Left ventricle myocardium inferior (tissue), 1 donor: ENCODE measurements at places on chromosomes 11 and 22. TPM values are rescaled to one million over a fixed set of nuclear protein-coding genes. Genes with fewer than 3 reads are reported as not detected.

Gene SBF1
- total RNA-seq = 55.8 TPM

Gene FOLR1
- total RNA-seq = 0.49 TPM

Gene CDC42BPG
- 1.1 TPM for total RNA-seq

Gene CST6
- not detected for total RNA-seq

Gene WT1
- 2.0 TPM for total RNA-seq

Gene MRGPRX3
- total RNA-seq = not detected

GRCh38 chr11:123073343-123074057 is 11.6 kb upstream of the HSPA8 start:
- DNase-seq = no peak

- no peak for DNase-seq
Observed at GRCh38 chr11:8533332-8533731, 60.7 kb downstream of the STK33 start.

DNA sequence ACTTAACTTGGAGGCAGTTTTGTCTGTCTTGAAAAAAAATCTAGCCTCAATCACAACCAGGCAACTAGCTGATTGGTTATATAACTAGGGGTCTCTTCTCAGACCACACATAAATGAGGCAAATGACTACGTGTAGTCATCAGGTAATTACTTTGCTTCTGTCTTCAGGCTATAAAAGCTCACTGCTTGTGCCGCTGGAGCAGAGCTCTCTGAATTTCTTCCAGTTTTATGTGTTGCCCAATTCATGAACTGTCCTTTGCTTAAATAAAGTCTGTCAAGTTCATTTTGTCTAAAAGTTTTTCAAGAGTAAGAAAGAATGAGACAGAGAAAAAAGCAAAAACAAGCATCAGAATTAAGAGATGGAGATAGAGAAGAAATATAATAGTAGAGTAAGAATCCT is 93.4 kb downstream of the MUC15 start:
- DNase-seq = no peak

GRCh38 chr11:68199295-68199987 is 13.7 kb downstream of the KMT5B start:
- no peak for DNase-seq

DNA sequence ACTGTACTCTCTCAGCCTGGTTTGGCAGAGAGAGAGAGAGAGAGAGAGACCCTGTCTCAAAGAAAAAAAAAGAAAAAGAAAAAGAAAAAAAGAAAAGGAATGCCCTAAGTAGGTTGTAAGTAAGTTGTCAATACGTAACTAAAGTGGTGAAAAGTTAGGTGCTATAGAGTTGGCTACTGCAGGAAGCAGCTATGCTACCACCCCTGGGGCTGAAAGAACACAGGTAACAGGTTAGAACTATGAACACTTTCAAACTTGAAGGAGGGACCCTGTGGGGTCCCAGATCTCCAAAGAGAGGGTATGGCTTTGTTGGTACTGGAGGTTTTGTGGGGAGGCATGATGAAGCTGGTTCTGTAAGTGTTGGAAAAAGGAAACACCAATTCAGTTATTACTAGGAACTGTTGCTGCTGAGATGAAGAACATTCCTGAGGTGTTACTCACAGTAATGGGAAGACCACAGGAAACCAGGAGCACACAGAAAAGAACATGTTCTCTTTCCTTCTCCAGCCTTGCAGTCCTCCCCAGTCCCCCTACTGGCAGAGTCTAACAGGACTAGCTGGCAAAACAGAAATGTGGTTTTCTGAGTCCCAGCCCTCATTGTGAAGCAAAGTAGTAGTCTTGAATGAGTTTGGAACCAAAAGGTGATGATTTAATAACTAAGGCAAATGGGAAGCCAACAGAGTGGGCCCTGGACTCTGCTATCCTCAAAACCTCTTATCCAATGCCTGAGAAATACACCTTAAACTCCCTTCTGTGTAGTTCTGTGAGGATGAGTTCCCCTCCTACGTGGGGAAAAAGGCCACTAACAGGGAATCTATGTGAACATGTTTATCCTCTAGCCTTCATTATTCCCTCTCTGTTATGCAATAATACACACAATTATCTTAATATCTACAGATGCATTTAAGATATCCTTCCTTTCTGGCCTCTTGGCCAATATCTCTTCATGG is 427.0 kb upstream of the DDI1 start:
- DNase-seq = no peak

DNA sequence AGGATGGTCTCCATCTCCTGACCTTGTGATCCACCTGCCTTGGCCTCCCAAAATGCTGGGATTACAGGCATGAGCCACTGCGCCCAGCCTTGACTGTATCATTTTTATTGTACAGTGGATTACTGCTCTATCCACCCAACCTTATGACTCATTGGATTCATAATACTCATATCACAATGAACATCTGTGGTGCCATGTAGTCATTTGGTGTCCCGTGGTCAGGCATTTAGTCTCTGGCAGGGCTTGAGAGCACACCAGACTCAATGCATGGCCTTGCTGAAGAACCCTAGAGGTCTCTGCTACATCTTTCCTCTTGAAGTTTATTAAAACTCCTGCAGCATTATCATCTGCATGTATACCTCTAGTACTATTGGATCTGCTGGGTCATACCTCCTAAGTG is 98.0 kb upstream of the LDLRAD3 start:
- DNase-seq = no peak

GRCh38 chr11:12469451-12469850 is 92.1 kb downstream of the PARVA start:
- DNase-seq = no peak

- DNase-seq = no peak
Observed at GRCh38 chr22:29580200-29580810, 608 bp downstream of the NIPSNAP1 start.

DNA sequence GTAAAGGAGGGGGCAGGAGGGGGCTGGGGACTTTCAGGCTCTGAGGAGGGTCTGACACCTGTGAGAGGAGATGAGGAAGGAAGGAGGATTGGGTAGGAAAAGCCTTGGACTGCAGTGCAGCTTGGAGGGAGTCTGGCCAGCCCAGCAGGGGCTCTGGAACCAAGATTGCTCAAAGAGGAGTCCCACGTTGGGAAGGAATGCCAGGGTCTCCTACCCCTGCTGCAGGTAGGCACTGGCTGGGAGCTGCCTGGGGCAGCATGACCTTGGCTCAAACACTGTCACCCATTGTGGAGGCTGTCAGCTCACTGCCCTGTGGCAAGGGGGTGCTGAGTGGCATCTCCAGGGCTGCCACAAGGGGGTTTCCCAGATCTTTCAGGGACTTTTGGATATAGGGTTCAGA is 94.5 kb downstream of the RPS6KA4 start:
- no peak for DNase-seq

DNA sequence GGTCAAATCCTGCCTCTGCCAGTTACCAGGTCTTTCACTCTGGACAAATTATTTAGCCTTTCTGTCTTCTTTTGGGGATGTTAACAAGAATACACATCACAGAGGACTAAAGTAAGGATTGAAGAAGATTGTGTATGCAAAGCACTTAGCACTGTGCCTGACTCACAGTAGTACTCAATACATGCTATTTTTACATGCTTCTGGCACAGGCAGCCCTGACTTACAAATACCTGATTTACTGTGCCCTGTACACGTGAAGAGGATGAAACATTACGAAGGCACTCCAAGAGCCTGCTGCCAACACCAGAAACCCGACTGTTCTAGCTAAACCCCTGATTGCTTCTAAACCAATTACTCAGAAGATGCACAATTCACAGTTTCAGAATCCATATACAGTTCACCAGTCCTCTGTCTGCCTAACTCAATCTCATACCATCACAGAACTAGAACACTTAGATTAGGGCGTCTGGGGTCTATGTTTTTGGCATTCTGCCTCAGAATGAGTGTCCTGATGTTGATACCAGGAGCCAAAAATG is 300.9 kb upstream of the DDI1 start:
- no peak for DNase-seq

DNA sequence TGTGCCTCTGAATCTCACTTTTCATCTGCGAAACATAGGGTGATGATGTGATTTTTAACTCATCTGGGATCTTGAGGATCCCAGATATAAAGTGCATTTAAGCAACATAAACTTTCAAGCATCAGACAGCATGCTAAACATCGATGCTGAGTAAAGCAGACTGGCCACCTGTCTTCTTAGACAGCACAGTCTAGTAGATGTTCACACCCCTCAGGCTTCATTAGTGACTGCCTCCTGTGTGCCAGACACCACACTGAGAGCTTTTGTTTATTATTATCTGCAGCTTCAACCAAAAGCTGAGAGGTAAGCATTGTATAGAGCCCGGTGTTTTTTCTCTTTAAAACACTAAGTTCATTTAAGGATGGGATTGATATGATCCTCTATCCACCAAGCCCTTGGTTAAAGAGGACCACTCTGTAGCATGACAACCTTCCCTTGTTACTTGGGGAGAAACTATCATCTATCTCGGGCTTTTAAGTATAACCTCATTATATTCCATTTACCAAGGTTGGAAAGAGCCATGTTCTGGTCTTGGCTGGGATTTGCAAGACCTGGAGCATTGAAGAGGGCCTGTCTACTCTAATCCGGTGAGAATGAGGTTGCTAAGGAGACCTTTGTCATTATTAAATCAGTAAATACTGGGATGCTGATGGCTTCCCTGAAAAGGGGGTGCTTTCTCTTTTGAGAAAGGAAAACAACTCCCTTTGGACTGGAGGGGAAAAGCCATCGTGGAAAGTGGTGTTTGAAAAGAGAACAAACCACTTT is 114.2 kb upstream of the SEZ6L start:
- no peak for DNase-seq

DNA sequence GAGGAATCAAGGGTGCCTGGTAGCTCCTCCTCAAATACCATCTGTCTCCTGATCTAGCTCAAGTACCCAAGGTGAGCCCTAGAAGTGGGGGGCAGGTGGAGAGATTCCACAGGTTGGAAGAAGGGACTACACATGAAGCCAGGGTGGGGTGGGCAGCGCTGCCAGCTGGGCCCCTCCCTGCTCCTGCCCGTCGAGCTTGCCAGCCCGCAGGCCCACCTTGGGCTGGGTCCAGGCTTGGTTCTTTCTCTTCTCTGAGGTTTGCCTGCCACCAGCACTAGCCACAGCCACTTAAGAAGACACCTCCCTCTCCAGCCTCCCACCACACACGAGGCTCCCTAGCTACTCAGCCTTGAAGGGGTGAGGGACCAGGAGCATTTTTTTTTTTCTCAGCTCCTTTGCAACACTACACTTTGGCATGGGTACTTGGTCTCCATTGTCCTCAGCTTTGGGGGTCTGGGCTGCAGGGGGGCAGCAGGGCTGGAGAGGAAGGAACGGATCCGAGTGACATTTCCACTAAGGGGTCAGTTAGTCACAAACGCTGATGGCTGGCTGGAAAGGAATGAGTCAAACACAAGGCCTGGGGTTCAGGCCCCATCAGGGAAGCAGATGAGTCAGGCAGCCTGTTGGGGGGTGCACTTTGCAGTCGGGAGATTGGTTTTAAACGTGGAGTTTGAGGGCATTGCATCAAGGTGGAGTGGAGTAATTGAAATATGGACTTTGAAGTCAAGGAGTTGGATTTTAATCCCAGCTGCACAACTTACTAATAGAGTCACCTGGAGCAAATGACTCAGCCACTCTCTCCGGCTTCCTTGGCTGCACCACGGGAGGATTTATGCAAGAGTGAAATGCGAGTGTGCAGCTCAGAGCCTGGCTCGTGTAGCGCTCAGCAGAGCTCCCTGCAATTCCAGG is 7.4 kb upstream of the NPTXR start:
- no peak for DNase-seq

- DNase-seq = no peak
Observed at GRCh38 chr11:67604815-67605214, 1.9 kb upstream of the NDUFV1 start.

- DNase-seq = no peak
Observed at GRCh38 chr11:3849297-3849874, 6.1 kb upstream of the STIM1 start.

GRCh38 chr11:68690671-68691401 is 6.5 kb downstream of the GAL start:
- DNase-seq = no peak

DNA sequence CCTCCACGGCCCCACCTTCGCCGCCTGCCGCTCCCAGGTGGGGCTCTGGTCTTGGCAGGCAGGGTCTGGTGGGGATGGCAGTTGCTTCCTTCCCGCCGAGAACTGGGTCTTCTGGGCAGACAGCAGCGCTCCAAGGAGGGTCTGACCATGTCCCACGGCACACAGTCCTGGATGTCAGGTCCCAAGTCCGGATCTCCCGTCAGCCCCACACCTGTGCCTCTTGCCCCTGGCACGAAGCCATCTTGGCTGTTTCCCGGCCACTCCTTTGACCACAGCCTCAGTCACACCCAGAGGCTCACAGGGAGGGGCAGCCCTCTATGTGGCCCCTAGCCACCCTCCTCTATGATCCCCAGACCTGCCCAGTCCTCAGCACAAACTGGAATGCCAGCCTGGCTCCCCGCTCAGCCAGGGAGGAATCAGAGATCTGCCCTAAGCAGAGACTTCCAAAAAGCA is 14.3 kb downstream of the MUC5B start:
- DNase-seq = no peak

- no peak for DNase-seq
Observed at GRCh38 chr11:58640386-58641023, 18.0 kb downstream of the CNTF start.

DNA sequence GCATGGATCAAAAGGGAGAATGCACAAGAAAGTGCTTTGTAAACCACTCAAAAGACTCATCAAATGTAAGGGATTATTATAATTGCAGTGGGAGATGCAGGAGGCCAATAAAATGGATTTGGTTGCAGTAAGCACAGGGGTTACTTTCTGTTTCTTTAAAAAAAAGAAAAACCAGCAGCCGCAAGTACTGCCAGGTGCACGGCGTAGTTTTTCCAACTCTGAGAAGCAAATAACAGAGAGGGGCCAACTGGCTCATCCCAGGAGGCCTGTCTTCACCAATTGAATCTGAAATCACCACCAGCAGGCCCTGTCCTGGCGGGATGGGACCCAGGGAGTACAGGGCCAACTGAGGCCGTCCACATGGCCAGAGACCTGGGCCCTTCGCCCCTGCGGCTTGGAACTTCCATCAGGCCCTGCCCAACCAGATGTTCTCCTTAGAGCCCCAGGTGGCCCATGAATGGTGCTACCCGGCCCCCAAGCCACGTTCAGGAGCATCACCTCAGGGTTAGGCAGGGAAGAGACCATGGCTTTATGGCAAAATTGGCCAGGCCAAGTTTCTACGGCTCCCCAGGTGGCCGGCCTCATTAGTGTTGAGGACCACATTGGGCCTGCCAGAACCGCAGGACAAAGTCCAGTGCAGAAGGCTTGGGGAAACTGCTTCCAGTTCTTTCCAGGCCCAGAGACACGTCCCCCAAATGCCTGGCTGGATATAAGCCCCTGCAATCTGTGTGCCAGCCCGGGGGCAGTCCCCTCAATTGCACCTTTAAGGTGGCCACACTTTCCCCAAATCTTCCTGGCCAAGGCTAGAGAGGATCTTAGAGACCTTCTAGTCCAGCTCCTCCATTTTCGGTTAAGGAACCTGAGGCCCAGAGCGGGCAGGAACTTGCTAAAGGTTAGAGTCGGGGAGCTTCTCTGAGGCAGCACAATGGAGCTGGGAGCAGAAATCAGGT is 61.7 kb downstream of the CHRDL2 start:
- DNase-seq = peak; percentile 44
